ENCODE measurements at places on chromosomes 6 and 20.

DNA sequence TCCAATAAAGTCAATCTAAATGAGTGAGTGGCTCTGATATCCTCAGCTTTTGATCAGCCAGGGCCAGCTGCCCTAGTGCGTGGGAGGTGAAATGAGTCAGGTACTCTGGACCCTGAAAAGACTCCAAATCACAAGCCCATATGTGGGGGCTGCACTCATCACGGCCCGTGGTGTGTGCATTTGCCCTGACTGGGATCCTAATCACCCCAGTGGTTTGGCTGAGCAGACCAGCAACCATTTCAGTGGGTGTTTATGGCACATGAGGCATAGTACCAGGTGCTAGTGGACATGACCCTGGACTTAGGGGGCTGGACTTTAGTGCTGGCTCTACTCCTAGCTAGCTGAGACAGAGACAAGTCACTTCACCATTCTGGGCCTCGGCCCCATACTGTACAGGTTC is 39.4 kb downstream of the SCML4 start:
- DNase-seq = no peak

DNA sequence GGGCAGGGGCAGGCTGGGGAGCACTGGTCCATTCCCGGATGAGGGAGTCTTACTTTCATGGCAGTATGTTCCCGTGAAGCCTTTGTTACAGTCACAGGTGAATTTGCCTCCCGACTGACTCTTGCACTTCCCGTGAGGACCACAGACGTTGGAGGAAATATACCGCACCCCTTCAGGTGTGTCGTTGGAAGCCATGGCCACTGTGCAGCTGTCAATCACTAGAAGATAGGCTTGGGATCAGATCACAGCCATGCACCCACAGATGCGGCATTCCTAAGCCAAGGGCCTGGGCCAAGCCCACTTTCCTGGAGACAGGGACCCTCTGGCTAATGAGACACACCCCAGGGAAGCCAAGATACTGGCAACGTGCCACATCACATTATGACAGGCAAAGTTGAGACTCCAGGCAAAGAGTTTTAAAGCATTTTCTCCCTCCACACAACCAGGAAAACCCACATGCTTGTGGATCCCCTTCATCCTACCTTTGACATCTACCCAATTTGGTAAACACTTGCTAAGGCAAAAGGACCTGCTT is 26.8 kb downstream of the JAG1 start:
- DNase-seq = no peak

- DNase-seq = no peak
These were observed 55.2 kb downstream of the YTHDF1 start for GRCh38 chr20:63160641-63161175.

DNA sequence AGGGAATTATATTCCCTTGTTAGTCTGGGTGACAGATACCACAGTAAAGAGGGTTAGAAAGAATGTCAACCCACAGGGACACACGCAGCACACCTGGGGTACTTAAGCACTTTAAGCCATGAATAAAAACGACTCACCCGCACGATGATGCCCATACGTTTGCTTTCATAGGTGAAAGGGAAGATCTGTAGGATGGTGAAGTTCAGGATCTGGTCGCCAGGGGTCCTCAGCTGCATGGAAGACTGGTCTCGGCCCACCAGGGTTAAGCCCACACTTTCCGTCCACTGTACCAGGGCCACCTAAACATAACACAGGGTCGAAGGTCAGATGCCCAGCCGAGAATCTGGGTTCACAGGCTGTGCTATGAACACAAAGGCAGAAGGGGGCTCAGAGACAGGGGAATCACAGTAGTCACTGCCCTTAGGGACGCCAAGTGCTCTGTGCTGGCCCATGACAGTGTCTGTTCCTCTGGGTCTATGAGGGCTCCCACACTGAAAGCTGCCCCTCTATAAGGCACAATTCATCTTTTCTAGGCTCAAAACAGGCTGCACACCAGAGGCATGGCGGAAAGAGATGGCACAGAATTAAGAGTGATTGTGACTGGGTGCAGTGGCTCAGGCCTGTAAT is 96.8 kb upstream of the NFATC2 start:
- peak; percentile 46 for DNase-seq

- no peak for DNase-seq
These were observed 5.6 kb downstream of the LZTS3 start for GRCh38 chr20:3167738-3168078.

GRCh38 chr6:70849348-70850069 is 107.4 kb downstream of the B3GAT2 start:
- no peak for DNase-seq

GRCh38 chr6:110392727-110393126 is 22.6 kb downstream of the DDO start:
- no peak for DNase-seq

GRCh38 chr6:155549028-155549798 is 93.6 kb upstream of the NOX3 start:
- no peak for DNase-seq

- DNase-seq = no peak
These were observed 148.3 kb upstream of the SCGN start for GRCh38 chr6:25503686-25504085.

- no peak for DNase-seq
These were observed 61.0 kb downstream of the EDN3 start for GRCh38 chr20:59361411-59361810.

DNA sequence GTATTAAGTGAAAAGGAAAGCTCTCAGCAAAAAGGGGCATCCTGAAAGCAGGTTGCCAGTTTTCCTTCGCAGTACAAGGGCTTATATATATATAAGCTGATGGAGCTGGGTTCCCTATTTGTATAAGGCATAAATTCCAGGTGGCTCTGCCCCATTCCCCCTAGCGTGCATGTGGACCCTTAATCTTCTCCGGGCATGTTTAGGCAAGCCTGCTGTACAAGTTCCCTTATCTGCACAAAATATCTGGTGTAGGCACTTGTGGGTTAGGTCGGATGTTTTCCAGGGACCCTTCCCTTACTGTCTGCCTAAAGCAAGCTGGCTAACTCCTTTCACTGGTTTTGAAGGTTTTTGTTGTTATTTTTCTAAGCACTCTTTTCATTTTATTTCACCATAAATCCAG is 140.7 kb downstream of the FUT9 start:
- DNase-seq = no peak

DNA sequence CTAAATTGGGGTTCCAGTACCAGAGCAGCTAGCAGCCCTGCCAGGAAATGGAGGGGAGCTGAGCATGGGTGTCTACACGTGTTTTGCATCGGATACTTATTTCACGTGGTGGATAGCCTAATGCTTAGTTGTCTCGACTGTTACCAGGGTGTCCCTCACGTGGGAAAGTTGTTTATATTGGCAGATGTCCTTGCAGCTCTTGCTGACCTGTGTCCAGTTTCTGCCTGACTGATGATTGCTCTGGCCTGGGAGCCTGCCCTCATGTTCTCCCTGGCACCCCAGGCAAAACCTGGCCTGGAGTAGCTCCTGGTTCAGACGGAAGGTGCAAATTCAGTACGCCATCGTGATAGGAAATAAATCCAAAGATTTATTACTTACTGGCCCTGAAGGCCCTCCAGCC is 11.8 kb upstream of the FERMT1 start:
- DNase-seq = no peak

DNA sequence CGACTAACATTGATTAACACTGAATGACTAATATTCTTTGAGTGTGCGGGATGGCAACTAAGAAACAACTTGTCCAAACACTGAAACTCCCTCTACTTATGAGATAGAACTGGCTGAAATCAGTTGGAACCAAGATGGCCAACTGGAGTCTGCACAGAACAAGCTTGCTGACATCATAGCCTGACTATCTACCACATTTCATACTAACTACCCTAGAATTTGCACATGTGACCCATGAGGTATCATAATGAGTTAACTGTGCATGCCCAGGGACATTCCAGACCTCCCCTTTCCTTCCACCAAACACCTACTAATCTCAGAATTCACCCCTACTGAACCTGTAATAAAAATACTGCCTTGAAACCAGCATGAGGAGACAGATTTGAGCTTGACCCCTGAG is 43.2 kb downstream of the PHIP start:
- DNase-seq = no peak

DNA sequence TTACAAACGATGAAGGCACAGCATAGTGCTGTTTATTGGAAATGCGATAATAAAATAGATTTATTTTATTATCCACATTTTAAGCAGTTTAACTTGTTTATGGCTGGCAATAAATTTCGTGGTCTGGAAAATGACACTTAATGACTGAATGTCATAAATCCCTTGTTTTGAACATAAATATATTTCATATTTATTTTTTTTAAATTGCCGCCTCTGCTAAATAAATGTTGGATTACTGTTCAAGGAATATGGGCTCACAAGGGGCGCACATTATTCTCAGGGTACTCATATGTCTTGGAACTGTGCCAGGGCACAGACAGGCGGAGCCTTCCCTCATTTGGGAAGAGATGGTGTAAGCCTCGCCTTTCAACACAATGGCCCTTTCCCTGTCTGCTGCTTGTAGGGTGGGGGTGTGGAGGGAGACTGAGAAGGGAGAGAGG is 134.3 kb downstream of the PXDC1 start:
- DNase-seq = no peak

DNA sequence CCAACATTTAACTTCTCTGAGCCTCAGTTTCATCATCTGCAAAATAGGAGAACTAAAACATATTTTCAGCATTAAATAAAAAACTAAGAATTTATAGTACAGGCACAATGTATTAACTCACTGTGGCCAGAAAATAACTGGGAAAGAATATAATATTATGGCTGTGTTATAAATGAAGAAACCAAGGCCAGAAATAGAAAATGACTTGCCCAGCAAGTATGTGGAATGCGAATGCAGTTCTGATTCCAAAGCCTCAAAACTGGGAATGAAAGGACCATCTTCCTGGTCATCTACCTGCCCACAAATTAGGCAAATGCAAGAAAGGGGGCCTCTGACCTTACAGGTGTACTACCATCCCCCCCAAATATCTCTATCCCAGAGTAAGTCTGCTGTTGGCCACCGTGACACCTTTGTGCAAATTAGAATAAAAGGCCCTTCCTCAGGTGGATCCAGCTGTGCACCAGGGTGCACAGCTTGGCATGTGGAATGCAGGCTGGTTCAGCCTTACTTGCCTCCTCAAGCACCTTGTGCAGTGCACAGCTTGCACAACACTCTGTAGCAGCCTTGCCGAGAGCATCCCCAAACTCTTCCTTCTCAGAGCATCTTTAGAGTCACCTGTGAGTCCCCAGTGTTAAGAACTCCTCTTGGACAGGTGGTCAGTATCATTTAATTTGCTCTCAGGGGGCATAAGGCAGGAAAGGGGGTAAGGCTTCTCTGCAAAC is 4.4 kb downstream of the SLC13A3 start:
- DNase-seq = no peak

DNA sequence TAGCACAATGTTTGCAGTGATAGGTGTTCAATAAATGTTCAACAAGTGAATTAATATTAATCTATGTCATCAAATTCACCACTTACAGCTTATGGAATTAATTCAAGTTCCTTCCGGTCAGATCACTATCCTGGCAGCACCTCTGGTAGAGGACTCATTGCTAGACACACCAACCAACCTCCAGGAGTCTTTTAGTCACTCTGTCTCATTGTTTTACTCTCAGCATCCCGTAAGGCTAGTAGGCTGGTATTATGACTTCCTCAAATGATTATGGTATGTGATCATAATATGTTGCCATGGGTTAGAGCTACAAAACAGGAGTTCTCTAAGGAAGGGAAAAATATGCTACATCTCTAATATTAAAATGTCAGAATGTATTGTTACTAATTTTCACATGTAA is 21.7 kb upstream of the MMS22L start:
- no peak for DNase-seq

DNA sequence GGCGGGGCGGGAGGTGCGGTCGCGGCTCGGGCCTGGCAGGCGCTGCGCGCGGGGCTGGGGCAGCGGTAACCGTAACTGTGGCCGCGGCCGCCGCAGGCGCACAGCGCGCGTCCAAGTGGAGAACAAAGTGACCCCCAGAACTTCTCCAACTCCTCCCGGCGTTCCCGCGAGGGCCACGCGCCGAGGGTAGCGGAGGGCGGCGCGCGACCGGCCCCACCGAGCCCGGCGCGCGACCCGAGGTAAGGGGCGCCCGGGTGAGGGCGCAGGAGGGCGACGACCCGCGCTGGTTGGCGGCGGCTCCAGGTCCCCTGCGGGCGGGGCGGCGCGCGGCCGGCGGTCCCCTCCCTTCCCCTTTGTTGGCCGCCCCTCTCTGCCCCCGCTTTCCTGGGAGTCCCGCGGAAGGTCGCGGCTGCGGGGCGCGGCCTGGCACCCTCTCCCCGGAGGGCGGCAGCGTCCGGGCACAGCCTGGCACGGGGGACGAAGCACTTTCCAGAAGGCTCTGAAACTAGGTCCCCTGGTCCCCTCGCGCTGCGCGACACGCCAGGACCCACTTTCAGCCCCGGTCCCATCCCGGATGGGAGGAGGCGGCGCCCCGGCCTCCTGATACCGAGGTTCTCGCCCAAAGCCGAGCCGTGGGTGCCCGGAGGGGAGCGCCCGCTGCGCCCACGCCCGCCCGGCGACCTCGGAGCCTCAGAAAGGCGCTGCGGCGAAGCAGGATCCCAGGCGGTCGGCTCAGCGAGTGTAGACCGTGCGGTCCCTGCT is at the start of gene TIAM2:
TSS of gene TIAM2 (plus strand) at position 62 of the 762 bp plus-strand sequence. CDS start 133,909 bp downstream, outside the sequence.
- peak; percentile 26 for DNase-seq

DNA sequence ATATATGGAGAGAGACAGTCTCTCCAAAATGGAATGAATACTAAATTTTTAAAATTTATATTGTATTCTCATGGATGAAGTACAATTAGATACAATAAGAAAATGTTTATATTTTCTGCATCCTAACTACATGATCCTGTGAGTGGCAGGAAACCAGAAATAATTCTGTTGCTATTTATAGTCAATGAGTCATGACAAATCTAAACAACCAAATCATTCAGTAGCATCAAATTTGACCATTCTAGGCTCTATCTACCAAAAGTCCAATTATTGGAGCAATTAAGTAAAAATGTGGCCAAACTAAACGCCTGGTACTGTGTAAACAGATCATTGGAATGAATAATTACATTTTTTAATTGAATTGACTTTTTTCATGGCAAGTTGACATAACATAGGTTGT is 959.8 kb downstream of the EPHA7 start:
- no peak for DNase-seq

GRCh38 chr6:130836055-130836640 is 8.9 kb downstream of the SMLR1 start:
- no peak for DNase-seq

- DNase-seq = no peak
These were observed 126.1 kb downstream of the TBX18 start for GRCh38 chr6:84638286-84638685.

- DNase-seq = no peak
These were observed 16.5 kb upstream of the NNAT start for GRCh38 chr20:37504404-37505096.

DNA sequence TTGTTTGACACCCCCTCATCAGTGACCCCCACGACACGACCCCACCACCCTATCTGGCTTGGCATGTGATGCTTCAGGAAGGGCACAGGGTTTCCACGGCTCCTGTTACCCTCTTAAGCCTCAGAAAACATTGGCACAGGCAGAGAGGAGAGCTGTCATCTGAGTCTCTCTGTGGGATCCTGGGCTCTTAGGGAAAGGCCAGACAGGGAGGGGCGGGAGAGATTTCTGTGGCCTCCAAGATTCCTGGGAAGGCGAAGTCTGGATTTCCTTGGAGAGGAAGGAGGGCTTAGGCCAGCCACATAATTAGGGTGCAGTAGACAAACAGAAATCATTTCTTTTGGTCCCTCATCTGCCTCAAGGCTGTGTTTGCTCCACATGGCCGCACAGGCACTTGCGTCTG is 191.6 kb upstream of the SNX9 start:
- no peak for DNase-seq

- DNase-seq = no peak
These were observed 2.8 kb upstream of the RAB23 start for GRCh38 chr6:57224769-57225515.

GRCh38 chr6:139175389-139175948 is 40.6 kb downstream of the HECA start:
- DNase-seq = peak; percentile 18

All from activated CD4-positive, alpha-beta T cell treated with anti-CD3 and anti-CD28 coated beads, Interleukin-2, amount 10 ng/mL, durations not matched to agents 7 days and 5 days (primary cell).